Peyer's patch (tissue), 4 donors: ENCODE measurements at places on chromosomes 2 and 18. TPM values are rescaled to one million over a fixed set of nuclear protein-coding genes. Genes with fewer than 3 reads are reported as not detected.
A peak's percentile ranks its signal among the peaks of the same experiment; 100 is the strongest.

The KCNIP3 gene
- 11.4 TPM for total RNA-seq

The MYOM1 gene
- total RNA-seq = 4.4 TPM

The MARS2 gene
- 5.8 TPM for total RNA-seq

The ESPNL gene
- not detected for total RNA-seq

- no peaks in the 10 kb centered on the region for H3K27me3 ChIP-seq
- H3K4me1 ChIP-seq = no peaks in the 10 kb centered on the region
- no peaks in the 10 kb centered on the region for H3K36me3 ChIP-seq
Measured at GRCh38 chr2:147759536-147759935, 85.3 kb upstream of the ACVR2A start.

DNA sequence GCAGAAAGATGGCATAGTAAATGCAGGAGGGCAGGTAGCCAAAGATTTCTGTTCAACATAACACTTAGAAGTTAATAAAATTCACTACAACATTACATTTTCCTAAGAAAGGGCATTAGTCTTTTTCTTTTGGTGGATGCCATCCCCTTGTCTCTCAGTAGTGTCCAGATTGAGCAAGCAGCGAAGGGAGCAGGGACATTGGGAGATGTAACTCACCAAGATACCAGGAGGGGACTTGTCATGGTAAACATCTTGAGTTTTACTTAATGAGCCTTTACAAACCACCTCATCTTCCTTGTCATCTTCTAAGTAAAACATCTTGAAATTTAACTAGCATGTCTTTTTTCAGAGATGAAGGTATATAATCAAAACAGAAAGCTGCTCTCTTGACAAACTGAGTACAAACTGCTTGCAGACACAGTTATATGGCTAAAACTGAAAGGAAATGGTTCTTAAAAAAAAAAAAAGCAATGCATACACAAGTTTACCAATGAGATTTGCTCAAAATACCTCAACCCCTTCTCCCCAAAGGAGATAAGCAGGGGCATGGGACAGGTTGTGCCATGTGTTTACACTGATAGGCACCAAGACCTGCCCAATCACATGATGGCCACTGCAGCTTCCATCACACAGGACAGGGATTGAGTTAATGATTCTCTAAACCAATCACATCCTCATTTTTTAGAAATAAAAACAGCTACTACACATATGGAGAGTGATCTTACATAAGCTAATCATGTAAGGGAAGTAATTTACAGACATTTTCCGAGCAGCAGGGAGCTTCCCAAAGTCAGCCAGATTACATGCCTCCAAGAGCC, 30.3 kb downstream of the LPIN2 start:
- H3K4me3 ChIP-seq = peak overlapping the region; percentile 39
- H3K27me3 ChIP-seq = no peaks in the 10 kb centered on the region
- peaks cover 40% of the 10 kb centered on the region for H3K4me1 ChIP-seq
- DNase-seq = no peak

DNA sequence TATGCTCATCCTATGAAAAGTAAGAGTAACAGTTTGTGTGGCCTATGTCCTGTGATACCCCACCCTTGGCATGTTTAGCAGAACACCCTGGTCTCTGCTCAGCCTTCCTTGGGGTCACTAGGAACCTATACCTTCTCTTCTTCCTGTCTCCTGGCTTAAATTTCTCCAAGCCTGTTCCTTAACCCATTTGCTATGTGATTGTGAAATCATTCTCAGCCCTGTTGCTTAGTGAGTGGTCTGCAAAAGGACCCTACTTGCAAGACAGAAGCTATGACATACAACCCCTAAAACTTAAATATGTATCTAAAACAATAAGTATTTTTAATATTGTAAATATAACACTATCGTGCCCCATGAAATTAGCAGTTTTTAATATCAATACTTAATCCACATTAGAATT, 524.7 kb downstream of the PARD3B start:
- no peaks in the 10 kb centered on the region for H3K36me3 ChIP-seq
- H3K4me1 ChIP-seq = no peaks in the 10 kb centered on the region
- no peak overlapping the region for H3K4me3 ChIP-seq
- H3K27me3 ChIP-seq = no peaks in the 10 kb centered on the region
- no peak for DNase-seq

- no peaks in the 10 kb centered on the region for H3K36me3 ChIP-seq
- peak; percentile 78 for DNase-seq
- H3K4me3 ChIP-seq = no peak overlapping the region
- peaks cover 29% of the 10 kb centered on the region for H3K4me1 ChIP-seq
Measured at GRCh38 chr2:72137498-72138010, 10.1 kb downstream of the CYP26B1 start.

GRCh38 chr18:23629444-23629946, 33.2 kb downstream of the ANKRD29 start:
- no peaks in the 10 kb centered on the region for H3K36me3 ChIP-seq
- H3K27ac ChIP-seq = no peak overlapping the region
- peak; percentile 70 for DNase-seq
- H3K4me3 ChIP-seq = no peak overlapping the region
- no peaks in the 10 kb centered on the region for H3K27me3 ChIP-seq

- H3K4me1 ChIP-seq = no peaks in the 10 kb centered on the region
- DNase-seq = no peak
- no peak overlapping the region for H3K4me3 ChIP-seq
Measured at GRCh38 chr18:10141559-10141958, 227.7 kb downstream of the VAPA start.
